Stimulated activated CD4-positive, alpha-beta T cell treated with anti-CD3 and anti-CD28 coated beads, Interleukin-15, amount 100 ng/mL, for 48 hours (primary cell): ENCODE measurements at places on chromosomes 6 and 20.

DNA sequence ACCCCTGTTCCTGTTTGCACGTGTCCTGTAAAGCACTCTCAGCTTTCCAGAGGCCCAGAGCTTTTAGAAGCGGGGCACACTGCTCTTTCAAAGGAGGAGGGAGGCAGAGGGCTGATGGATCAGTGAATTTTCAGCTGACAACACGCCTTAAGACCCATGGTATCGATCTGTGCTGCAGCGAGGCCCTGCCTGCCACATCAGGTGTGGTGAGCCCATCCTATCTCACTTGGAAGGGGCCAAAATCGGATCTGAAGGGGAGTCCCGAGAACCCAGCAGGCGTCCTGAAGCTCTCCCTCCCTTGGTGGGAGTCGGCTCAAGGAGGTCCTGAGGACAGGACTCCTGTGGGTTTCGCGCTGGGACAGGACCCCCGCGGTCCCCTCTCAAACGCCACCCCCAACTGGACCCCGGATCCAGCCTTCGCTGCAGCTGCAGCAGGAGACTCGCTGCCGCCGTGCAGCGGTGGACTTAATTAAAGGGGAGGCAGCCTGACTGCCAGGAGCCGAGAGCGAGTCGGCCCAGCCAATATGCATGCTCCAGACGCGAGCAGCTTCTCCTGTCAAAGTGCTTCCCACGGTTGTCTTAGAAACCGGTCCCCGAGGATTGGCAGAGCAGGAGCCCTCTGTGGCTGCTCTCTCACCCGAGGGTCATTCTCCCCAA lies 580.0 kb upstream of the ZNF337 start:
- DNase-seq, result no peak

DNA sequence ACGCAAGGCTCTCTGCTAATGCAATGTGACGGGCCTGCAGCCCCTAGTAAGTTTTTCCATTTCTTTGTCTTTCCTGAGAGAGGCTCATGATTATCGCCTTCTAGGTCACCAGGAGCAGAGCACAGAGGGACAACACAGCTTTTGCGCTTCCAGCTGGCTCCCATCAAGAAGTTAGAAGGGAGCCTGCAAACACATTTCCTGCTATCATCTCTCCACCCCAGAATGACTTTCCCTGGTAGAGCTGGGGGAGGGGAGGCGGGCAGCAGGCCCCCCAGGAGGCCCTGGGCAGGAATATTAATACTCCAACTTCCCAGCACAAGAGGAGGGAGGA lies 35.7 kb upstream of the CCDC167 start:
- DNase-seq, result no peak

GRCh38 chr6:96468681-96469224 lies 52.9 kb upstream of the UFL1 start:
- no peak for DNase-seq

- DNase-seq, result no peak
Observed at GRCh38 chr6:51913265-51913664, 174.1 kb downstream of the PKHD1 start.

- DNase-seq, result no peak
Observed at GRCh38 chr6:5250911-5251310, 9.8 kb downstream of the LYRM4 start.

DNA sequence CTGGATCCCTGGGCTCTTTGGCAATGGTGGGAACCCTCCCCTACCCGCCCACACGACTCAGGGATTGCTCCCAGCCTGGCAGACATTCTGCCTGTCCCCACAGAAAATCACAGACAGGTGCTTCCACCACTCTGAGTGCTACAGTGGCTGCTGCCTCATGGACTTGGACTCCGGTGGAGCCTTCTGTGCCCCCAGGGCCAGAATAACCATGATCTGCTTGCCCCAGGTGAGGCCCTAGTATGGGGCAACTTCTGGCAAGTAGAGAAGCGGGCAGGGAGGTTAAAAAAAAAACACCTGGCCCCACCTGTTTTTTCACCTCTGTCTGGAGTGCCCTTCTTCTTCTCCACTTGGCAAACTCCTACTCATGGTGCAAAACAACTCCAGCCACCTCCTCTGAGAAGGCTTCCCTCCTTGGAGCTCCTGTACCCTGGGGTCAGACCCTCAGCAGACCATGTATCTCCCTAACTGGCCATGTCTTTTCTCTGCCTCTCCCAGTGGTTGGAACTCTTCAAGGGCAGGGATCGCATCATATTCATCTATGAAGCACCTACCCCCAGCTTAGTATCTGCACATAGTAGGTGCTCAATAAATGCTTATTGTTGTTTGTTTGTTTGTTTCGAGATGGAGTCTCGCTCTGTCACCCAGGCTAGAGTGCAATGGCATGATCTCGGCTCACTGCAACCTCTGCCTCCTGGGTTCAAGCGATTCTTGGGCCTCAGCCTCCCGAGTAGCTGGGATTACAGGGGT lies 1.1 kb downstream of the CLPSL2 start:
- no peak for DNase-seq

GRCh38 chr20:3698591-3699001 lies 13.8 kb downstream of the SIGLEC1 start:
- DNase-seq, result no peak

- no peak for DNase-seq
Observed at GRCh38 chr20:45593498-45593897, 14.4 kb upstream of the WFDC8 start.
